ENCODE measurements at places on chromosomes 1 and 21.

- DNase-seq, result no peak
Observed at GRCh38 chr21:27306206-27306605, 339.3 kb upstream of the ADAMTS5 start.

DNA sequence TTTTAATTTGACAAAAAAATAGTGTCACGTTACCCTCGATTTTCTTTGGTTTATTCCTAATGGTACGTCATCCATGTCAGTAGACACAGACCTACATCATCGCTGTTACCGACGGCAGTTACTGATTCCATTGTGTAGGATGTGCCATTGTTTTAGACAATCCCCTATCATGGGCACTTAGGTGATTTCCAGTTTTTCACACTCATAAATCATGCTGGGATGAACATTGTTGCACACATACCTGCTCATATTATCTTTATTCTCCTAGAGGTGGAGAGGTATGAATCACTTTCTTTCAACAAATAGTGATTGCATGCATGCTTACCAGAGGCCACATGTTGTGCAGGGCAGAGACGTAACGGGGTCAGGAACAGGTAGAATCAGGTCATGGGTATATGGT, 79.7 kb upstream of the EFHD2 start:
- no peak for DNase-seq

DNA sequence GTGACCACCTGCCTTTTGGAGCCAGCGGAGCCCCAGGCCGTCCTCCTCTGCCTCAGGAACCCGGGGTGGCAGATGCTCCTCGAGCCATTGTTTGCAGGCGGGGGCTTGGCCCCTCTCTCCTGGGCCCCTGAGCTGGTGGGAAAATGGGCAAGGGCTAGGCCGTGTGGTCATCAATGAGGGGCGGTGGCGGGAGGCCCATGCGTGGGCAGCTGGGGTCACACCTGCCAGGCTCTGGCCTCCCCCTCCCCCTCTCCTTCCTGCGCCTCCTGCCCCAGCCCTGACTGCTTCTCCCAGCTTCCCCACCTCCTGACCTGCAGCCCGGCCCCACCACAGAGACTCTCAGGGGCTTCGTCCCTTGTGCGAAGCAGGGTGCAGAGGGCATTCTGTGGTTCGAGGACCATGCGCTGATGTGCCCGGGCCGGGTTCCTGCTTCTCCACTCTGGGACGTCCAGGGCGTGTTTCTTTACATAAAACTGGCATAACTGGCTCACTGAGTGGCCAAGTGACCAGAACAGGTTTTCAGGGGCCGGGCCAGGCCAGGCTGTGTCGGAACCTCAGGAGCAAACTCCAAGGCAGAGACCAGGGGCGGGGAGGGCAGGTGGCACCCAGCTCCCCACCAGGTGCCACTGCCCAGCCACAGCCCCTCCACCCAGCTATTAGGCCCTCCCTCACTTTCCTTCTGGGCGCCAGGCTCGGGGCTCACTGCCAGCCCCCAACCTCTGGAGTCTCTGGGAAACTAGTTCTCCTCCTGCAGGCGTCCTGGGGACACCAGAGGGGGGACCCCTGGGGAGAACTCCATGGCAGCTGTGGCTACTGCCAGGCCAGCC, 9.3 kb downstream of the SAMD11 start:
- DNase-seq, result no peak

GRCh38 chr21:42543106-42543847, 29.6 kb downstream of the SLC37A1 start:
- no peak for DNase-seq

DNA sequence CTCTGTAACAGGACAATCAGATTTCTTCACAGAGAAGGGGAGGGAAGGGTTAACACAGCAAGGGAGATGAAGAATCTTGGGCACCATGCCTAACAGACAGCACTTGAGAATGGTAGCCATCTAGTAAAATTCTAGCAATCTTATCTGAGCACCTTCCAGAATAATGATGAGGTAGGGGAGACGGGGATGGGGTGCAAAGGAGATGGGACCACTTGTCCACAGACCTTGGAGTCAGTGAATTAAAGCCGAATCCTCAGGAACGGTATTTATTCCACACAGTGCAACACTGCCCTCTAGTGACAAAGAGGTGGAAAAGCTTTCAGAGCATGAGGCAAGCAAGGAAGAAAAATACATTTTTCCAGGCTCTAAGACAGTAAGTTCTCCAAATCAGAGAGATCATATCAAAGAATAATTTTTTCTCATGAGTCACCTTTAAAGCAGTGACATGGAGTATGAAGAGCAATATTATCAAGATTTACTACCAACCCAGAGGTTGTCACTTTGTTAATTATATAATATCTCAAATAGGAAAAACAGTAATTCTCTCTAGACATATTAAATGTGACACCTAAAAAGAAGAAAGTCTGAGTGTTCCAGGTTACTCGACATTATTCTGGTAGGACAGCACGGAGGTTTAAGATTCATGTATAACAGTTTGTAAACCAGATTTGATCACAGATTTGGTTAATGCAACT, 43.3 kb upstream of the LPAR3 start:
- DNase-seq, result no peak

DNA sequence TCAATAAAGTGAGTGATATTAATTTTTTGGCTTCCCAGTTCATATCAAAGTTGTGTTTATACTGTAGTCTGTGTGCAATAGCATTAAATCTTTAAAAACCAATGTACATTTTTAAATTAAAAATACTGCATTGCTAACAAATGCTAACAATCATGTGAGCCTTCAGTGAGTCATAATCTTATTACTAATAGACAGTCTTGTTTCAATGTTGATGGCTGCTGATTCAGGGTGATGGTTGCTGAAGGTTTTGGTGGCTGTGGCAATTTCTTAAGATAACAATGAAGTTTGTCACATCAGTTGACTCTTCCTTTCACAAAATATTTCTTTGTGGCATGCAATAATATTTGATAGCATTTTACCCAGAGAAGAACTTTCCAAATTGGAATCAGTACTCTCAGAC, 109.0 kb downstream of the ZMYM4 start:
- no peak for DNase-seq

- DNase-seq, result no peak
Observed at GRCh38 chr1:198936371-198937083, 297.7 kb downstream of the PTPRC start.

DNA sequence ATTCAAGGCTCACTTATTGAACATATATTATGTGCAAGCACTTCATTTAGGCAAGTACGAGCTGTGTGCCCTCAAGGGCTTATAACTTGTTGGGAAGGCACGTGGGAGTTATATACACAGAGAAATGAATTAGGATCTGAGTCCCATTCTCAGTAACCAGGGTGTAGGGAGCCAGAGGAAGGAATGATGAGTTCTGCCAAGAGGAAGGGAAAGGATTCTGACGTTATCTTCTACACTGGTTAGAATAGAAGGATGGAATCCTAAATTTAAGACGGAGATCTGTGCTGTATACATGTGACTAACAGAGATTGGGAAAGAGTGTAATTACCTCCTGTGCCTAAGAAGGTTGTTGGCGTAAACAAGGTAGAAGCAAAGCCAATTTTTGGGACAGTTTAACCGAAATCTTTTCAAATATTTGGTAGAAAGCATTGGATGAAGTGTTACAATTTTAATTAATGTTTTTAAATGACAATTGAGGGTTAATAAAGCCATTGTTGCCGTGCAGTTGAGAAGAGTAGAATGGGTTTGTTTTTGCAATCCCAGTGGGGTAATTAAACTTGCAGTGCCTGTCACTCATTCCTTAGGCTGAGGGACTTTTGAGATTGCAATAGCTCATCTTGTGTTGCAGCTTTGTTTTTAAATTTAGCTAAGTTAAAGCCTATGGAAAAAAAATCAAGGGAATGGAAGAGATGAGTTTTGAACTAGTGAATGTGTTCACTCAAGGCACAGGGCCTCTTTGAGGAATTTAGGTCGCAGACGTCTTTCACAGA, 177.2 kb downstream of the NFIA start:
- no peak for DNase-seq

All from T-helper 9 cell (primary cell).